ENCODE measurements at places on chromosomes 1 and 21.

DNA sequence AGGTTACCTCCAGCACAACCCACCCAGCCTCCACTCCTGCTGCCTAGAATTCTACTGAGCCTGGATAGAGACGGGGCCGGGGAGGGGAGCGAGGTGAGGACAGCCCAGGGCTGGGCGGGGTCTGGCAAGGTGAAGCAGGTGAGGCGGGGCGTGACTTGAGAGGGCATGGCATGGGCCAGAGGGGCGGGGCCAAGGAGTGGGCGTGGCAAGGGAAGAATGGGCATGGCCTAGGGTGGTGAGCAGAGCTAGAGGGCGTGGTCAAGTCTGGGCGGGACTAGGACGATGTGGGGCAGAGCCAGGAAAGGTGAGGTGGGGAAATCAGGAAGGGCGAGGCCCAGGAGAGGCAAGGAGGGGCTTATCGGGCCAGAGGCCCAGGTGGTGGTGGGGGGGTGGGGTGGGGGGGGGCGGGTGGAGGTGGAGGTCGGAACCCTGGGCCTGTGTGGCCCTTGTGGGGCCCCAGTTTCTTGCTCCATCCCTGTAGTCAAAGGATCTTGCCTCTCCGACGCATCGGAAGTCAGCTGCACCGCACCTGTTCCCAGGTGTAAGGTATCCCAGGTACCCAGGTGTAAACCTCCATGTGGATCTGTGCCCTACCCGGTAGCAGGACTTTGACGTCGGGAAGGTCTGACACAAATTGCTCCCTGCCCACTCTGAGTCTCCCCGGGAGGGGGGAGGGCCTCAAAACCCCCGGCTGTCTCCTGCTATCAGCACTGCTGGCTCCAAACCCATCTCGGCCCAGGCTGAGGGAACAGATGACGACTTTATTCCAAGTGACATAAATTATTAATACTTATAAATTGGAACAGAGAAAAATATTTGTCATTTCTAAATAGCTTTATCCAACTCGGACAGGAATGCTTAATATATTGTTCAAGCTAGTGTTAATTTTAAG lies 32.9 kb upstream of the UTS2 start:
- no peak for DNase-seq

DNA sequence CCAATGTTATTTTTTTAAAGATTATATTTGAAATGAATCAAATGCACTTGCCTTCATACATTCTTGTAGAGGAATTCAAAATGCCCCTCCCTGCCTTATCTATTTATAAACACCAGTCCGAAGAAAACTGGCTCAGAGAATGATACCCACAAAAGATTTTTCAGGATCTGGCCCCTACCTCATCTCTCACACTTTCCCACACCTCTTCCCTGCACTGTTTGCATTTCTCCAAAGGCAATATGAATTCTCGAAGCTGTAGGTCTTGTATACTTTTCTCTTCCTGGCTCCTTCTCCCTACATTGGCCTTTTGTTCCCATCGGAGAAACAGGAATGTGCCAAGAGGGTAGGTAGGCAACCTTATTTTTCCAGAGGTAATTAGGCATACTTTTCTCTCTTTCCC lies 12.0 kb upstream of the CCDC190 start:
- DNase-seq = no peak

DNA sequence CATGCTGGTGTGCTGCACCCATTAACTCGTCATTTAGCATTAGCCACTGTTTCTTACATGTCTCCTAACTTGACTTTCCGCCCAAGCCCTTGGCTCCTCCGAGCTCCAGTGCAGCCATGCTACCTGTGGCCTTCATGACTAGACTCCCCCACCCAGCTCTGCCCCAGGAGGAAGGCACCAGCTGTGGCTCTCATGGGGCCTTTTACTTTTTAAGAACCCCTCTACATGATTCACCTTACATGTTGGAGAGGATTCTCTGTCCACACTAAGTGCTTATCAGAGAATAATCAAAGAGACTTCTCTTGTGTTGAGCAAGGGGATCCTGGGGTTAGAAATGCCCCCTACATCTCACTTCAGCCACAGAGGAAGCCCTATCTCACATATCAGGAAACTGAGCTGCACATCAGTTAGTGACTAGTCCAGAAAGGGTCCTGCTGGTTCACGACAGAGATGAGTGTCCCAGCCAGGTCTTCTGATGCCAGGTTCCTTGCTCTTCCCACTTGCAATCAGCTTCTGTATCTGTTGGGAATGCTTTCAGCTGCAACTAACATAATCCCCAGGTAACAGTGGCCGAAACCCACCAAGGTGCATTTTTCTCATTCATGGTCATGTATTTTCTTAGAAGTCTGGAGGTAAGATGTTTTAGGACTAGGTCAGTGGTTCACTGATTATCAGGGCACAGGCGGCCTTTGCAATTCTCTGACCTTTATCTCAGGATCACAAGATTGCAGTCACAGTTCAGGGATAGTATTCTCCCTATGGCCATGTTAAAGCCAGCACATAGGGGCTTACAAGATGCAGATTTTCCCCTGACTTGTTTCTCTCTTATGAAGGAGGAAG lies 45.9 kb downstream of the KLHDC7A start:
- DNase-seq = no peak

- no peak for DNase-seq
These were observed 375.7 kb upstream of the DAB1 start for GRCh38 chr1:57799490-57800115.

DNA sequence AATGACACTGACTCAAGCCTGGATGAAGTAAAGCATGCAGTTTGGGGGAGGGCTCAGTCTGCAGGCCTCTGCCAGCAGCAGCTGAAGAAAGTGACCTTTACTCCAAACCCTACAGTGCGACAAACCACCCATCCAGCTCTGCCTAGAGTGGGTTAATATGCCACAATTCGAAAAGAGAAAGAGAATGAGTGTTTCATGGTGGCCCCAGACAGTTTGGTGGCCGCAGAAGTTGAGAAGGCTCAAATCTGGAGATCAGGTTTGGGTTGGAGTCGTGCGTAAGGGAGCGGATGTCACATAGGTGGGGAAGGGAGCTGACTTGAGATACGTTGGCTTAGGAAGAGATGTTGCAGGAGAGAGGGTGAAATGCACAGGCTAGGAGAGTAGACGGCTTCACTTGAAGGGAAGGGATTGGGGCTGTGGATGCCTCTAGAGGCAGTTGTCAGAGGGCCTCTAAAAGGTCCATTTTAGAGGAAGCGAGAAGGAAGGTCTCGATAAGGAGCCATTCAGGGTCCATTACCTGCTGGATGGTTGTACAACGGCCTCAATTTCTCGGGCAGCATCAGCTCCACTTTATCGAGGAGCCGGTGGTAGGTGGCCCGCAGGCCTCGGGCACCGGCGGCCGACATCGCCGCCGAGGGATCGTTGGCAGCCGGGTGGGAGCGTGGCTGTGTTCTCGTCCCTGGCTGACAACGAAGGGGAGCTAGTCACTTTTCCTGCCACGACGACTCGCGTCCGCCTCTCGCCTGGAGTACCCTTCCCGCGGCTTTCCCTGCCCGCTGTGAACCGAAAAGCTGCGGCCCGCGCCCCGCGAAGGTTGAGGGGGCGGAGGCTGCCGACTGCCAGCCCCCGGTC lies 1.0 kb upstream of the DCAF6 start:
- DNase-seq = peak; percentile 50

- no peak for DNase-seq
These were observed 125.3 kb downstream of the RPS6KC1 start for GRCh38 chr1:213176341-213176740.

DNA sequence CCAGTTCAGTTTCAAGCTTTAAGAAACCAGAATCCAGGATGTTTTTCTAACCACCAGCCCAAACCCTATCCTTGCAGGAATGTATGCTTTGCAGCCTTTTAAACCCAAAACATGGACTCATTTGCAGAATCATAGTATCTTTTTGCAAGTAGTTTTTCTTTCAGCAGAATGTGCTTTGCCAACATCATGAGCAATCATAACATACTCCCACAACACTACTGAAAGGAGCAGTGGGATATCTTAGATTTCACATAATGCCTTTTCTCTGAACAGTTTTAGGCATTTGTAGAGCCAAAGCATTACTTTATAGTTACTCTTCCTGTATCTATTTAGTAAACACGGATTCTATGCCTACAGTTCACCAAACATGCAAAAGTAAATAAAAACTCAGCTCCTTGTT lies 10.0 kb upstream of the SH2D2A start:
- no peak for DNase-seq

- DNase-seq = peak; percentile 100
These were observed 151.4 kb downstream of the TGFB2 start for GRCh38 chr1:218496561-218496960.

GRCh38 chr1:190262538-190262937 lies 215.1 kb downstream of the BRINP3 start:
- no peak for DNase-seq

DNA sequence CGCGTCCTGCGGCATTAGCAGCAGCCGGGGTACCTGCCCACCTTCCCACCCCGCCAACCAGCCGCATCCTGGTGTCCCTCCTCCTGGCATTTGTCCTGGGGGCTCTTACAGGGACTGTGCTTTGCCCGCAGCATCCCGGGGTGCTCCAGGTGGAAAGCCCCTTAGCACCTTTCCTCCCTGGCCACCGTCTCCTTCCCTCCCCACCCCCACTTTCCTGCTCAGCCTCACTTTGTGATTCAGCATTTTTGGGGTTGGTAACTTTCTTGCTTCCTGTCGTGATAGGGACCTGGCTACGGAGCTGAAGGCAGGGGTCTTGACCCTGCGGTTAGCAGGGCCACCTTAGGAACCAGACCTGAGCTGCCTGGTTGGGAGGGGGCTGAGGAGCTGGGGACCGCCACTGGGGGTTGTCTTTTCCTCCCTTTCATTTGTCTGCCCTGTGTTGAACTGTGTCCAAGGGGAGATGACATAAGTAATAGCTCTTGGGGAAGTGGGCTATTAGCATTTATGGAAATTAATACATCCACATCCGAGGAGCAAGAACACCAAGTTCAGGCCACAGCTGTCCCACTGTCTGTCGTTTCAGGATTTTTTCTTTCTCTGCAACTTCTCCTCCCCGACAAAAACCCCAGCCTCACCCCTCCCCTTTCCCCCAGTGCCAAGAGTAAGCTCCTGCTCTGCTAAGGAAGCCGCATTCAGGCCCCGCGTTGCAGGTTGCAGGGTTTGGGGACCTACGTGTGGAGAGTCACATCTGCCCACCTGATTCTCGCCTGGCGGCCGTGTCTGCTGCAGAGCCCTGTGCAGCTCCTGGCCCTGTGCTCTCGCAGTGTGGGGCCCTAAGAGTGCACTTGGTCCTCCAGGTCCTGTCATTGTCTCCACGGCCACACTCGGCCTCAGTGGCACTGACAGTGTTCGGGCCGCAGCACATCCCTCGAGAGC lies 1.6 kb upstream of the NPHP4 start:
- no peak for DNase-seq

- DNase-seq = no peak
These were observed 1.5 kb upstream of the TSPAN1 start for GRCh38 chr1:46173361-46173856.

All from HCEC 1CT (cell line).